Breast epithelium (tissue), 4 donors: ENCODE measurements at places on chromosomes 6 and 20.

- no peak for DNase-seq
These were observed 29.4 kb downstream of the PHACTR3 start for GRCh38 chr20:59633656-59634251.

GRCh38 chr6:5135788-5136376, 50.7 kb downstream of the PPP1R3G start:
- DNase-seq, result no peak

DNA sequence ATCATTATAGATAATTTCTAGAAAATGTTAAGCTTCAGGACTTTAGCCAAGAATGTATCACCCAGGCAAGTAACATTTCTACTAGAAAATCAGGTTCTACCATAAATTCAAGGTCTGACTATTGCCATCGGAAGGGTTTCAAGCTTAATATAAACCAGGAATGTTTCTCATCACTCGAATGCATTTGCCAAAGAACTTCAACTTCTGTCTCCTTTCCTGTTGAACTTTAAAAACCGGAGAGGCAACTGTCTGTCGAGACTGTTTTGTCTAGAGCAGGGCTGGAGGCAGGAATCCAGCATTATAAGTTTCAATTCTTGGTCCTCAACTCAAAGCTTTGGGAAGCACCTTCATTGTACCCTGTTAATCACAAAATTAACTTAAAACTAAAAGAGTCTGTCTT, 264.7 kb downstream of the ZNF217 start:
- no peak for DNase-seq

DNA sequence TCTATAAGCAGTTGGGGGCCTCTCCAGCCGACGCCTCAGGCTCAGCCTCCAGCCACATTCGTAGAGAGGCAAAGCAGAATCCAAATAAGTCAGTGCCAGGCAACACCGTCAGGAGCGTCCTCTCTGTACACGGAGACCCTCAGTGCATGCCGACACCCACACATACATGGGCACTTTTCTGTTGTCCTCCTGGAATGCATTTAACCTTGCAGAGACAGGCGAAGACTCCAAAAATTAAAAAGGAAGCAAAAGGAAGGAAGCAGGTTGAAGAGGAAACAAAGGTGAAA, 325.9 kb downstream of the TAF4 start:
- DNase-seq, result no peak

GRCh38 chr6:84346372-84346771, 118.9 kb upstream of the CEP162 start:
- DNase-seq, result no peak

GRCh38 chr20:4855555-4855954, 133.8 kb downstream of the PRND start:
- DNase-seq, result no peak

DNA sequence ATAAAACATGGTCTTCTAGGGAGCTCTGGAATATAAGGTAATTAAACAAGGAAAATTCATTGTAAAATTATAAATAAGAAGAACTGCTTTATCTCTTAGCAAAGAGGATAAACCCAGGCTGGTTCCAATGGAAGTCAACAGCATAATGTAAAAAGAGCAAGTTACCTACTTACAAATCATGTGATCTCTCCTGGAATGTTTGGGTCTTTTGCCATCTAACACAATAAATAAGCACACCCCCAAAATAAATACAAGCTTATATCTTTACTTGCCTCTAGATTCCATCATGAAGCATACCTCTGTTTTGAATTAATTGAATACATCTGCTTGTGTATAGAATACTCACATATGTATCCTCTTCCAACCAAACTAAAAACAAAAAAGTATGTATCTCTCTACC, 2.5 kb upstream of the PHACTR1 start:
- no peak for DNase-seq

DNA sequence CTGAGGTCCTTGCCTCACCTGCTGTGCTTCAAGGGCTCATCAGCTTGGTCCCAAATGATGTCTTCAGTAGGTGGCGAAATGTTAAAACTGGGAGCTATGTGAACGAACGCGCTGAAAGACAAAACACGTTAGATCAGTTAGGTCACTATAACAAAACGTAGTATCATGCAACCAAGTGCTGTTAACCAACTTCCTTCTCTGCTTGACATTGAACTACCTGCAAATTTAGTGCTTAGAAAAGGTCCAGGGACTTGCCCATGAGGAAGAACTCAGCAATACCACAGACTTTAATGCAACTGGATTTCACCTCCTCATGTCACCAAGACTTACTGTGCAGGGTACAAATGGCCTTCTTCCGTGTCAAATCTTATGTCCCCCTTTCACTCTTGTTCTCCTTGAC, 24.8 kb downstream of the BACH2 start:
- DNase-seq, result no peak

- no peak for DNase-seq
These were observed 14.0 kb downstream of the PGBD1 start for GRCh38 chr6:28295326-28295725.

DNA sequence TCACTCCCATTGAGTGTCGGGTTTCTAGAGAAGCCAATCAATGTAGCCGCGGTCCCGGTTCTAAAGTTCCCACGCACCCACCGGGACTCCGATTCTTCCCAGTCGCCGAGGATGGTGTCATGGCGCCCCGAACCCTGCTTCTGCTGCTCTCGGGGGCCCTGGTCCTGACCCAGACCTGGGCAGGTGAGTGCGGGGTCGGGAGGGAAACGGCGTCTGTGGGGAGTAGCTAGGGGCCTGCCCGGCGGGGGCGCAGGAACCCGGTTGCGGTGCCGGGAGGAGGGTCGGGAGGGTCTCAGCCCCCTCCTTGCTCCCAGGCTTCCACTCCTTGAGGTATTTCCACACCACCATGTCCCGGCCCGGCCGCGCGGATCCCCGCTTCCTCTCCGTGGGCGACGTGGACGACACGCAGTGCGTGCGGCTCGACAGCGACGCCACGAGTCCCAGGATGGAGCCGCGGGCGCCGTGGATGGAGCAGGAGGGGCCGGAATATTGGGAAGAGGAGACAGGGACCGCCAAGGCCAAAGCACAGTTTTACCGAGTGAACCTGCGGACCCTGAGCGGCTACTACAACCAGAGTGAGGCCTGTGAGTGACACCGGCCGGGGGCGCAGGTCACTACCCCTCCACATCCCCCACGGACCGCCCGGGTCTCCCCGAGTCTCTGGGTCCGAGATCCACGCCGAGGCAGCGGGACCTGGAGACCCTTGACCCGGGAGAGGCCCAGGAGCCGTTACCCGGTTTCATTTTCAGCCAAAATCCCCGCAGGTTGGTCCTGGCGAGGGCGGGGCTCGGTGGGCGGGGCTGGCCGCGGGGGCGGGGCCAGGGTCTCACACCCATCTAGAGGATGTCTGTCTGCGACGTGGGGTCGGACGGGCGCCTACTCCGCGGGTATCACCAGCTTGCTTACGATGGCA, 35.2 kb upstream of the HLA-G start:
- DNase-seq, result peak; percentile 68

DNA sequence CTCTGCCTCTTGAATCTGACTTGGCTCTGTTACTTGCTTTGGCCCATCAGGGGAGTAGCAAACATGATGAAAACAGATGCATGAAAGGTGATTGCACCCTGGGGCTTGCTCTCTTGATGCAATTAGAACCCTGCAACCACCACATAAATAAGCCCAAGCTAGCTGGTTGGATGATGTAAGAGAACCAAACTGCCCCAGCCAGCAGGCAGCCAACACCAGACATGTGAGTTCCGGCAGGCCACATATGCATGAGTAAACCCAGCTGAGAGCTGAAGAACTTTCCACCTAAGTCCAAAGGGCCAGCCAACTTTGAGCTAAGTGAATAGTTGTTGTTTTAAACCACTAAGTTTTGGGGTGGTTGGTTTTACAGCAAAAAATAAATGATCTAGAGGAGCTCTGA, 268.4 kb downstream of the FARS2 start:
- DNase-seq, result no peak

GRCh38 chr6:140494321-140495108, 1120.1 kb upstream of the CITED2 start:
- no peak for DNase-seq

DNA sequence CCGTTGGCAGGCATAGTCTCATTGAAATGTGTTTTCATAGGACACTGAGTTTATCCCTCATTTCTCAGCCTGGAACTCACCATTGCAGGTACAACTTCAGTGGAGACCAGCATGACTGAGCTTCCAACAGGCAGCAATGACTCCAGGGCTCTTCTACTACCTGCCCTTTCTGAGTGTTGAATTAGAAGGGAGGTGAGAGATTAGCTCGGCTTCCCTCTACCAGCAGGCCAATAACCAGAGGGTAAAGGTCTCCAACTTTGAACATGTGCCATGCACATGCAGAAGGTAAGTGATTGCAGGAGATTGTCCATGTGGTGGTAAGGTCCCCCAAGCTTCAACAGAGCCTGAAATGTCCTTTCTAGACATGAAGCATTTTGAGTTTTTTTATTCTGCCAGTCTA, 233.8 kb upstream of the SUPT3H start:
- no peak for DNase-seq

DNA sequence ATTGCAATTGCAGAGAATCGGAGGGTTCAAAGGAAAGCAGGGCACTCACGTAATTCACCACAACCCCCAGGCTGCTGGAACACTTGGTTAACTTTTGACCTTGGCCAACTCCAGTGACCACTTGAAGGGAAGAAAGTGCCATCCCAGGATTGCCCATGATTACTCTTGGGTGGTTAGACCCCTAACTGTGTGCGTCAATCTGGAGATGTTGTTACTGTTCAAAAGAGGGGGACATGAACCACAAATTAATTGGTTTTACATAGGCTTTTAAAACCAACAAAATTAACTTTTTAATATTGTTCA, 50.1 kb upstream of the NCOA3 start:
- no peak for DNase-seq

- no peak for DNase-seq
These were observed 216.0 kb downstream of the DLL1 start for GRCh38 chr6:170074907-170075306.

GRCh38 chr6:84284428-84285049, 57.1 kb upstream of the CEP162 start:
- DNase-seq, result no peak

GRCh38 chr6:163646133-163646532, 231.6 kb downstream of the QKI start:
- DNase-seq, result no peak

- DNase-seq, result no peak
These were observed 136.0 kb downstream of the HFE start for GRCh38 chr6:26223228-26223627.

GRCh38 chr6:149242883-149243282, 74.6 kb upstream of the TAB2 start:
- no peak for DNase-seq

DNA sequence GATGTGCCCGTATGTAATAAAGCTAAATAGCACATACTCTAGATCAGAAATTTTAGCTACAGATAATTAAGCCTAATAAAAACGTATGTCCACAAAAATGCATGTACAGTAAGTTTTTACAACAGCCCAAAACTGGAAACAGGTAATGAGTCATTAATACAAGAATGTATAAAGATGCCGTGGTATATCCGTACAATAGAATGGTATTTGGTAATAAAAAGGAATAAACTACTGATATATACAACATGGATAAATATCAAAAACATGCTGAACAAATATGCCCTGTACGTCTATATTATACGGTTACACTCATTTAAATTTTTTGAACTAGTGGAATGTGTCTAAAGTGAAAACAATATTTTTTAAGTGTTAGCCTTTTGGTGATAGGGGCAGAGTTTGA, 128.2 kb upstream of the ADGRB3 start:
- no peak for DNase-seq

DNA sequence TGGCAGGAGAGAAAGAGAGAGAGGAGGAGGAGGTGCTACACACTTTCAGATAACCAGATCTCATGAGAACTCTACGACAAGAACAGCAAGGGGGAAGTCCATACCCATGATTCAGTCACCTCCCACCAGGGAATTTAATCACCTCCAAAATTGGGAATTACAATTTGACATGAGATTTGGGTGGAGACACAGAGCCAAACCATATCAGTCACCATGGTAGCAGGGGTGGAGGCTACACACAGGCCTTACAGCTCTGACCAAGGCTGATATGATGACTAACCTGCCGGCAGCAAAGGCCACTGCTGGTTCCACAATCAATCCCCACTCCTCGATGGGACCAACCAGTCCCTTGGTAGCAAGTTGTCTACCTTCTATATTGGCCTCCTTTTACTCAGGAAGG, 13.6 kb upstream of the RBM24 start:
- DNase-seq, result no peak

DNA sequence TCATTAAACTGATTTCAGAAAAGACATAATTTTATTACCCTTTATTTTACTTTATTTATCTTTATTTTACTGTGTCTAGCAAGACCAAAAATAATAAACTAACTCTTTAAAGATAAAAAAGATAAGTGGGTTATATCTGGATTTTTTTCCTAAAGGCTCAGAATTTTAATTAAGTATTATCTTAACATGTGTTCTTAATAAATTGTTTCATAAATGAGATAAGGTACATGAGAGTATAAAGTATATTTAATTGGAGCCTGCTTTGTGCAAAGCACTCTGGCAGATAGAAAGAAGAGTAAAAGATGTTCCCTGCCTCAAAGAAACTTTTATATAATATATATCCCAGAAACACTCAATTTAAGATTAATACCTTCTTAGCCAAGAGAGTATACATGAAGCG, 8.7 kb upstream of the FAM135A start:
- DNase-seq, result no peak

GRCh38 chr6:105274678-105275077, 94.9 kb upstream of the POPDC3 start:
- no peak for DNase-seq

GRCh38 chr6:122747573-122747972, 31.9 kb upstream of the FABP7 start:
- no peak for DNase-seq

- no peak for DNase-seq
These were observed 356.7 kb downstream of the BCKDHB start for GRCh38 chr6:80463197-80463596.

DNA sequence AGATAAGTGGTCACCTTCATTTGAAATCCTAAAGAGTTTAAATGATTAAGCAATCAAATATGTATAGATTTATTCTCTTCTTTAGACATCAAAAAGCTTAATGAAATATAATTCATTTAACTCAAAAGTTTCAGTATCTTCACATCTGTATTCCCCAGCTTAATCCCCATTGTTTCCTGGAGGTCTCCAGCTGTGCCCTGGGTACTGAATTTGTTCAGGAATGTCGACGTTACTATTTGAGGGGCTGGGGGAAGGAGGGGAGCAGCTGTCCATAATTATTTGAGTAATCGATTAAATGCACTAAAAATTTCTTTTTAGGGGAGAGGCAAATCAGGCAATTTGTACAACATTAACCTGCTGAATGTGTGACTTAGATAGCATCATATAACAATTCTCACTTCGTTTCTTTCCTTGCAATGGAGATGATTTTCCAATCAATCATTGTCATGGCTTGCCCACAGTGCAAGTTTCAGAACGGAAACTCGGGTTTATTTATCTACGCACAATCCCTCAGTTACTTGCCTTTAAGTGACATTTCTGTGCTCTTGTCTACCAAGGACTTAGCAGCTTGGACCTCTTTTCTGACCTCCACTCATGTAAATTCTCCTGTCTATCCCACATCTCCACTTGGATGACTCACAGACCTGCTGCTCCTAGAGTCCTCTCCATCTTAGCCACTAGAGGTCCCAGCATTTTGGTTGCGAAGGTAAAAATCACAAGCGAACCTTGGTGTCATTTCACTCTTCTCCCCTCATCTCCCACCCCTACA, 3.9 kb downstream of the DOK5 start:
- no peak for DNase-seq

- DNase-seq, result no peak
These were observed 98.6 kb downstream of the OGFRL1 start for GRCh38 chr6:71387179-71387578.

GRCh38 chr6:25682324-25682723, 30.3 kb downstream of the SCGN start:
- no peak for DNase-seq
